ENCODE measurements at places on chromosomes 4 and X. TPM values are rescaled to one million over a fixed set of nuclear protein-coding genes. Genes with fewer than 3 reads are reported as not detected.
A peak's percentile ranks its signal among the peaks of the same experiment; 100 is the strongest.

- peak; percentile 71 for DNase-seq
These were observed 31.0 kb downstream of the ALPK1 start for GRCh38 chr4:112327965-112328733.

- peak; percentile 55 for DNase-seq
These were observed 397.9 kb downstream of the PPP3CA start for GRCh38 chr4:100949350-100949935.

The KLHL4 gene
- total RNA-seq = 0.97 TPM

GRCh38 chrX:39796856-39797255 is 300.9 kb downstream of the BCOR start:
- DNase-seq = no peak

- no peak for DNase-seq
These were observed 28.1 kb upstream of the FRMPD3 start for GRCh38 chrX:107421337-107421861.

DNA sequence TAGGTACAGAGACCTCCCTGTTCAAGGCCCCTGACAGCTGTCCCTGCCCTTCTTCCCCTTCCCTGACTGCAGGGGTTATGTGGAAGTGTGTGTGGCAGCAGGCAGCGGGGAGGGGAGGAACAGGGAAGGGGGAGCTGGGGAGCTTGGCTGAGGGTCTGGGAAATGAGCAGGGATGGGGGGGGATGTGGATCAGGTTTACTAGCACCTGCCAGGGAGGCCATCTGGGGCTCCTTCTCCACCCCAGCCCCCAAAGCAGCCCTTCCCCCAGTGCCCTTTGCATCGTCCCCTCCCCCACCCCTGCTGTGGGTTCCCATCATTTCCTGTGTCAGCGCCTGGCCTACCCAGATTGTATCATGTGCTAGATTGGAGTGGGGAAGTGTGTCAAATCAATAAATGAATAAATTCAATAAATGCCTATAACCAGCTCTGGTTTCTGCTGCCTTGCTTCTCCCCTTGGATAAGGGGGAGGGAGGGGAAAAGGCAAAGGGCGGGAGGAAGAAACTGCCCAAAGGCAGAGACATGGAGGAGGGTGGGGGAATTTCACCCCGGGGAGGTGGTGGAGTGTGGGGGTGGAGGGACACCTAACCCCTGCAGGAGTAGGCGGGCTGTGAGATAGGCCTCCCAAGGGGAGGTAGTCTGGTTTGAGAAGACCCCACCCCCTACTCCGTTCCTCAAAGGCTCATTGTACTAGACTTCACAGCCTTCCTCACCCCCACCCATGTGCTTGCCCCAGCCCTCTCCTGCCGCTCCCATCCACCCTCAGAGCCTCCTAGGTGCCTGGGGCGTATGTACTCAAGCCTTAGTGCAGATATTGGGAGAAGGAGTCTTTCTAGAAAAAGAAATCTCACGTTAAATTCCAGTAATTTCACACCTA is 3.2 kb downstream of the CXorf65 start:
- no peak for DNase-seq

GRCh38 chr4:150782311-150782710 is 200.4 kb downstream of the MAB21L2 start:
- DNase-seq = peak; percentile 22

GRCh38 chr4:170697045-170697444 is 607.3 kb upstream of the AADAT start:
- no peak for DNase-seq

GRCh38 chr4:87151730-87152129 is 68.7 kb downstream of the KLHL8 start:
- DNase-seq = peak; percentile 80

The UBE2A gene
- total RNA-seq = 41.9 TPM

DNA sequence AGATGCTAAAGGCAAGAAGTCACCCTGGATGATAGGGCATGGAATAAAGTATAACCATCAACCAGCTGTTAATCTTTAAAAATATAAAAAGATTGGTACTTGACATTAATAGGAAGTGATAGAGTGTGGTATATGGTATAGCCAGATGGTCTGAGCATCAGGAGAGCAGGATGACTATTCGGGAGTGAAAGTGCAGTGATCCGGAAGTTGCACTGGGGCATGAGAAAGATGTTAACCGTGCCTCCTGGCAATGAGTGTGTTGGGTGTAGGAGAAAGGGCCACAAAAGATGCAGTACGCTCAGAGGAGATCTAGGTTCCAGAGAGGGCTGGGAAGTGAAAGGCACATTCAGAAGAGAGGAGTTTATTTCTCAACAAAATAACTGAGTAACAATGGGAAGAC is 65.0 kb downstream of the TSPAN7 start:
- no peak for DNase-seq

- DNase-seq = no peak
These were observed 29.7 kb upstream of the HPSE start for GRCh38 chr4:83364312-83364711.

The ETDA gene
- not detected for total RNA-seq

The PDZD4 gene
- 0.32 TPM for total RNA-seq

The DIAPH2 gene
- total RNA-seq = 15.5 TPM

GRCh38 chr4:4607336-4608213 is 65.7 kb upstream of the STX18 start:
- DNase-seq = no peak

GRCh38 chr4:110865611-110866259 is 242.9 kb upstream of the PITX2 start:
- peak; percentile 40 for DNase-seq

Data from fibroblast of villous mesenchyme (primary cell).